ENCODE measurements at places on chromosomes 4 and X.

DNA sequence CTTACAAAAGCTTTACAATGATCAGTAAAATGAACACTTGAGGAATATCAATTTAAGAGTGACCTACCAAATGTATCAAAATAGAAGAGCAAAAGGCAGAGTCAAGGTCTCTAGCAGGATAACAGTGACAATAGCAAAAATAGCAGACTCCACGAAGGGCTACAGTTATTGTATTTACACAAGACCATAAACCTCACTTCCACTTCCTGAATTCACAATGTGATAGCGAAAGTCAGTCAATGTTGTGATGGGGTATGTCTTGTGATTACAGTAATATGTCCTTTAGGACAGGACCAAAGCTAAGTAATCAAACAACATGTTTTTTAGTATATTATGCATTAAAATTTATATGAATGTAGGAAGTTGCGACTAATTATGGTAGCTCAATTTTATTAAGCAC, 139.6 kb downstream of the IQCM start:
- DNase-seq, result peak; percentile 20

DNA sequence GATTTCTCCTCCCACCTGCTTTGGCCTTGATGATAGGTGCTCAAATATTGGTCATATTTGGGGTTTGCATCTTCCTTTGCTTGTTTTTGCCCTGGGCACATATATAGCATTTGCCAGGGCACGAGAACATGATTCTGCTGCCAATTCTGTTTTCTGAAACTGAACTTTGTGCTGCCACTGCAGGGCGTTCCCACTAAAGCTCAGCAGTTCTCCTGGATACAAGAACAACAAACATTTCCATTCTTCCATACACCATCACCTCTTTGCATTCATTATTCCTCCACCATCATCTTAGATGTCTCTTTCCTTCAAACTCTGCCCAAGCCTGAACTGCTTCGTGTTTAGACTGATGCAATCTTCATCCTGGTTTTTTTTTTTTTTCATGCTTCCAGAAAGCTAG, 36.3 kb upstream of the GATB start:
- DNase-seq, result no peak

DNA sequence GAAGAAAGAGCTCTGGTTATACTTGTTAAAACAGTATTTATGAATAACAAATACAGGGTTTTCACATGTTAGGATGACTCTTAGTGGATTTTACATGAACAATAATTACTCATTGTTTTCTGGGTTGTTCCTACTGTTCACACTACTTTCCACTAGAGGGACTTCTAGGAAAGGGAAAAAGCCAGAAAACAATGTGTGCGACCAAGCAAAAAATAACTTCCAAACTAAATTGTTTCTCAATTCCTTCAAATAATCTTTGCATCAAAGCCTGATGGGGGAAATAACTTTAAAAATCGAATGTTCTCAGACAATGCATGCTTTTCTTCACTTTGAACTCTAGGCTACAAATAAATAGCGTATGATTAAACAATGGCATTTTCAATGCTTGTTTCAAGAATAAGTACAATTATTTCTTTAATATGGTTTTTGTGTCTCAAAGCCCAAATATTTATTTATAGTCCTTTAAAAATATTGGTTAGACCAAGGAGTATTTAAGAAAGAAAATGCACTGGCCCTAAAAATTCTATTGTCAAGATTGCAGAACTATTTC, 72.1 kb upstream of the ETNPPL start:
- peak; percentile 67 for DNase-seq

- DNase-seq, result no peak
These were observed 274.1 kb upstream of the GK2 start for GRCh38 chr4:79682161-79682560.

DNA sequence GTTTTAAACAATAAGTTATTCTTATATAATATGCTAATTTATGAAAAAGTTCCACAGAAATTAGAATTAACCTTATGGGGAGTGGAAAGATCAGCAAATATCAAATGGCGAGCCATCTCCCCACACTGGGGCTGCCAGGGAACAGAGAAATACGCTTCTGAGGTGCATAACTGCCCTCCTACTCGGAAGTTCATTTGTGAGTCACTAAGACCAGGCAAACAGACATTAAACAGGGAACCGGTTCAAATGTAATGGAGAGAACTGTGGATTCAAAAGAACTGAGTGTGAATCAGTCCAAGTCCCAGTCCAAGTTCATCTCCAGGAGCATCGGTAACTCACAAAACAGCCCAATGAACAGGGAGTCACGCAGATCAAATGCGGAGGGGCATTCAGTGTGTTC, 11.4 kb upstream of the S100G start:
- no peak for DNase-seq

GRCh38 chr4:91092398-91092980, 965.3 kb downstream of the CCSER1 start:
- no peak for DNase-seq

- no peak for DNase-seq
These were observed 278 bp downstream of the CLOCK start for GRCh38 chr4:55546506-55546755.

Data from KBM-7 (cell line).